ENCODE measurements at places on chromosomes 2 and 18.

DNA sequence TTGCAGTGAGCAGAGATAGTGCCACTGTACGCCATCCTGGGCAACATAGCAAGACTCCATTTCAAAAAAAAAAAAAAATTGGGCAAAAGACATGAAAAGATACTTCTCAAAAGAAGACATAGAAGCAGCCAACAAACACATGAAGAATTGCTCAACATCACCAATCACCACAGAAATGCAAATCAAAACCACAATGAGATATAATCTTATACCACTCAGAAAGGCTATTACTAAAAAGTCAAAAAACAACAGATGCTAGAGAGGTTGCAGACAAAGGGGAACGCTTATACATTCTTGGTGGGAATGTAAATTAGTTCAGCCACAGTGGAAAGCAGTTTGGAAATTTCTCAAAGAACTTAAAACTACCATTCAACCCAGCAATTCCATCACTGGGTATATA is 43.1 kb upstream of the CHAC2 start:
- DNase-seq: no peak

DNA sequence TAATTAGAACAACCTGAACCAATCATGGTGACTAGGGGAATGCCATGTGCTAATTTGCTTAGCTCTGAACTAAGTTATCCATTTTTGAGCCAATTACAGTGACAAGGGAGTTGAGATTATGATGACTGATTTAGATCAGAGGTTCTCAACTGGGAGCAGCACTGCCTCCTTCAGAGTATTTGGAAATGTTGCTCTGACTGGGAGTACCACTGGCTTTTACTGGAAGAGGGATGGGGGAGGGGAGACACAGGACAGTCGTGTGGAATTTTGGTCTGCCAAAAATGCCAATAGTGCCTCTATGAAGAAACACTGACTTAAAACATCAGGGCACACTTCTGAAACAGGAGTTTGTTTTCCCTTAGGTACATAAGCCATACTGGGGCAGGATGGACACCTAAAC is 48.1 kb upstream of the VPS54 start:
- no peak for DNase-seq

- no peak for DNase-seq
These were observed 7.2 kb downstream of the ARHGAP25 start for GRCh38 chr2:68741805-68742306.

GRCh38 chr18:79629249-79629558 is 50.4 kb upstream of the CTDP1 start:
- no peak for DNase-seq

GRCh38 chr2:220034426-220035130 is 407.1 kb downstream of the SLC4A3 start:
- no peak for DNase-seq

DNA sequence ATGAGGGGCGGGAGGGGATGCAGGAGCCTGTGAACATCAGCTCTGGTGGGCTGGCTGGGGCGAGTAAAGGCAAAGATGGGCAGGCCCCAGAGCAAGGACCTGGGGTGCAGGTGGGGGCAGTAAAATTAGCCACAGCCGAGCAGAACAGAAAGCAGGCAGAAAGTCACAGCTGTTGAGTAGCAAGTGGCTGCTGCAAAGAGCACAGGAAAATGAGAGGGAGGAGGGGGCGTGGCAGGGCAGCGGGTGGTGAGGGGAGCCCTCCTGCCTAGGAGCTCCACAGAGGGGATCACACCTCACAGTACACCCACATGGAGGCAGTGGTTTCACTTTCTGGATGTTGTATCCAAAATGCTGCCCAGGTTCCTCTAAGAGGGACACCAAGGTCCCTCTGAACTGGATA is 79.6 kb downstream of the LBH start:
- DNase-seq: no peak

DNA sequence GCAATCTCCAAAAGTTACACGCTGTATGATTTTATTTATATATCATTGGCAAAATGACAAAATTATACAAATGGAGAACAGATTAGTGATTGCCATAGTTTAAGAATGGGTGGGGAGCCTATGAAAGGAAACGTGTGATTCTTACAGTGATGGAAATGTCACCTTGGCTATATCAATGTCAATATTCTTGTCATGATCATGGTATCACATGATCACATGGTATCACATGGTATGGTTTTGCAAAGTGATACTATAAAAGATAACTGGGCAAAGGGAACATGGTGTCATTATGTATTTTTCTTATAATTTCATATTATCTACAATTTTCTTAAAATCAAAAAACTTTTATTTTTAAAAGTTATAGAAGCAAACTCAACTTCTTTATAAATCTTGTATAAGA is 606.2 kb upstream of the ZEB2 start:
- no peak for DNase-seq

DNA sequence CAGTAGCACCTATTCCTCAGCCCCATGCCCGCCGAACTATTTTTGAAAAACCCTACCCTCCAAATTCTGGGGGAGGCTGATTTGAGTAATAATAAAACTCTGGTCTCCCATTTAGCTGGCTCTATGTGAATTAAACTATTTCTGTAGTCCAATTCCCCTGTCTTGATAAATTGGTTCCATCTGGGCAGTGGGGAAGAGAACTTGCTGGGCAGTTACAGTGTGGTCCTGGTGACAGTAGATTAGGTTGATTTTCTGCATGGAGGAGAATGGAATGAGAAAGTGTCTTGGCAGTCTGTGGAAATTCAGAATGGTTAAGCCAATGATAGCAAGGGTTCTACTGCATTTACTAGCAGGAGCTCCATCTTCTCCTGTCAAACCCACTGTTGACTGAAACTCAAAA is 95.0 kb downstream of the SPP2 start:
- DNase-seq: no peak

DNA sequence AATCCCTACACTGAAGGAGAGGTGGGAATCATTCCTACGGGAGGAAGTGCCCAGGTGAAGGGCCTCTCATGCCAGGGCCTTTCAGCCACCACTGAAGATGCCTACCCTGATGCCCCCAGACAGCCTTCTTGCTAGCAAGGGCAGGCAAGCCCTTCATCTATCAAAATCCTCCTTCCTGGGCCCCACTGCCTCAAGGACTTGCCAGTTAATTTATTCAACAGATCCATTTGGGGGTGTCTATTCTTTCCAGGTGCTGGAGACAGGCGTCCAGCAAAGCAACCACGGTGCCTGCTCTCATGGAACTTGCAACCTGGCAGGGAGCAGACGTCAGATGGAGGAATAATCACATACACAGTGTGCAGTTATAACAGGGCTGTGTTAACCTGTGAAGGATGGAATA is 95.5 kb downstream of the GYPC start:
- DNase-seq: no peak

All from CD4-positive, alpha-beta T cell treated with Interleukin-12 subunit alpha and Interleukin-12 subunit beta, for 1 hour (primary cell).